ENCODE measurements at places on chromosomes 16 and 17.
A peak's percentile ranks its signal among the peaks of the same experiment; 100 is the strongest.

GRCh38 chr17:19654896-19655295, 6.3 kb downstream of the ALDH3A2 start:
- DNase-seq, result no peak

DNA sequence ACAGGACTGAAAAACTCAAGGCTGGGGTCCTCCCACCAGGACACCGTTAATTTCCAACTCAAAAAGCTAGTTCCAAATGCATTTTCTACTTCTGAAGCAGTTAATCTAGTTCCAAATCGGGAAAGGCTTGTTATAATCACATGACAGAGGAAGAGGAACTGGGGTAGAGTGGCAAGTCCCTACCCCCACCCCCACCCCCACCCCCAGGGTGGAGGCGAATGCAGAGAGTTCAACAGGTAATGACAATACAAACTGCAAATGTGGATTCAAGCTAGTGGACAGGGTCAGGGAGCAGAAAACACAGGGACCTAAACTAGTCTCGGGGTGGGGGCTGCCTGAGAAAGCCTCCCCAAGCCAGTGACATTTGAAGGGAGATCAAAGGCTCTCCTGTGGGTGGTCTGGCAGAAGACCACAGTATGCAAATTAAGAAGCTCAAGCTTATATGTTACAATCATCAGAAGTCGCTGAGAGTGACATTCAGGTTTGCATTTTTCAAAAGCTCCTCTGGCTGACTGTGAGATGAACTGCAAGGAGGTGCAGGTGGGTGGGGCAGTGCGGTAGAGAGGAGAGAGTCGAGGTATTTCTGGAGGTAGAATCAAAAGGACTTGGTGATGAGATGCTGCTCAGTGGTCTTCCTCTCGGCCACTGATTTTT, 56.4 kb upstream of the SLC25A19 start:
- no peak for DNase-seq

- no peak for DNase-seq
Measured at GRCh38 chr17:75829747-75830146, 14.5 kb downstream of the UNC13D start.

GRCh38 chr17:62727916-62728672, 80.0 kb downstream of the MARCHF10 start:
- DNase-seq, result no peak

DNA sequence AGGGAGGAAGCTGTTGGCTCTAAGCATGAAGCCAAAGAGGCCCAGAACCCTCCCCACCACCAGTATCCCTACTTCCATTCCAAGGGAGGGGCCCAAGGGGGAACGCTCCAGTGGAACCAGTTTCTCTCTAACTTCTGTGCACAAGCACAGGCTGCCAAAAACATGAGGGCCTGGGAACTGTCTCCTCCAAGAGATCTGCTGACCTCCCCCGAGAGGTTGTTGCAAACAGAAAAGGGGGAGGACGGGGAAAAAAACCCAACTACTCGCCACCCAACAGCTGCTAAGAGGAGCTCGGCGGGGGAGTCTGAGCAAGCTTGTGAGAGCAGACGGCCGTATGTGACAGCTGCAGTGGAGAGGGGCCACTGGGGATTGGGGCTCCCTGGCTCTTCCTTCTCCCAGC, 15.7 kb upstream of the SLC35B1 start:
- no peak for DNase-seq

GRCh38 chr16:70454222-70455034, at the start of gene FCSK:
TSS of gene FCSK (plus strand) at chr16:70454595. CDS start at chr16:70463191, 8,596 bp downstream.
- peak; percentile 42 for DNase-seq

DNA sequence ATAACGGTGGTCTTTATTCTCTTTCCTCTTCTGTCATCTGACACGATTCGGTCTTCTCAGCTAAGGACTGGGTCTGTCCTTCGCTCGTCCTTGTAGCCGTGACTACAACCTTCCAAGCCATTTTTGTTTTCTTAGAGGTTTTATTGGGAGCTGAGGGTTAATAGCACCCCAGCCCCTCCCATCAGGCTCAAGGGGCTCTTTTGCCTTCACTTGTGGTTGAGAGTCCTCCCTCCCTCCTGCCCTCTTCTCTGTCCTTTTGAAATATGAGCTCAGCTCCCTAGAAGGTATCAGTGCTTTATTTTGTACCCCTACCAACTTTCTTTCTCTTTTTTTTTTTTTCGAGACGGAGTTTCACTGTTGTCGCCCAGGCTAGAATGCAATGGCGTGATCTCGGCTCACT, 24.7 kb downstream of the SOCS3 start:
- no peak for DNase-seq

- peak; percentile 71 for DNase-seq
Measured at GRCh38 chr16:2500918-2501750, 12.6 kb upstream of the ATP6V0C start.

DNA sequence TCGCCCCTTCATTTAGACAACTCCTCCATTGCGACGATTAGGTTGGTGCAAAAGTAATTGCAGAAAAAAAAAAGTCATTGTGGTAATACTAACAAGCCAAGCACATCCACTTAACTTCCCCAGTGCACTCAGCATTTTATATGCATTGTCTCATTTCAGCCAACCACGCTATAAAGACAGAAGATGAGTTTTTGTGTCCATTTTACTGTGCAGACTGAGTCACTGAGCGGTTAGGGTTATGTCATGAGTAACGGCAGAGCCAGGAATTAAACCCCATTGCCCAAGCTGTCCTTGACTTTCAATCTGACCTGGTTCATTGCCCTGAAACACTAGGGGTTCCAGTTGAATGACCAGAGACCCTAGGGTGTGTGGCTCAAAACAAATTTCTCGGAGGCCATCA, 218.7 kb downstream of the XYLT1 start:
- DNase-seq, result no peak

- DNase-seq, result no peak
Measured at GRCh38 chr16:12664164-12664733, 139.4 kb downstream of the CPPED1 start.

GRCh38 chr16:70752426-70752825, 48.5 kb downstream of the VAC14 start:
- DNase-seq, result no peak

GRCh38 chr16:57514791-57515600, 21.4 kb downstream of the CCDC102A start:
- DNase-seq, result no peak

DNA sequence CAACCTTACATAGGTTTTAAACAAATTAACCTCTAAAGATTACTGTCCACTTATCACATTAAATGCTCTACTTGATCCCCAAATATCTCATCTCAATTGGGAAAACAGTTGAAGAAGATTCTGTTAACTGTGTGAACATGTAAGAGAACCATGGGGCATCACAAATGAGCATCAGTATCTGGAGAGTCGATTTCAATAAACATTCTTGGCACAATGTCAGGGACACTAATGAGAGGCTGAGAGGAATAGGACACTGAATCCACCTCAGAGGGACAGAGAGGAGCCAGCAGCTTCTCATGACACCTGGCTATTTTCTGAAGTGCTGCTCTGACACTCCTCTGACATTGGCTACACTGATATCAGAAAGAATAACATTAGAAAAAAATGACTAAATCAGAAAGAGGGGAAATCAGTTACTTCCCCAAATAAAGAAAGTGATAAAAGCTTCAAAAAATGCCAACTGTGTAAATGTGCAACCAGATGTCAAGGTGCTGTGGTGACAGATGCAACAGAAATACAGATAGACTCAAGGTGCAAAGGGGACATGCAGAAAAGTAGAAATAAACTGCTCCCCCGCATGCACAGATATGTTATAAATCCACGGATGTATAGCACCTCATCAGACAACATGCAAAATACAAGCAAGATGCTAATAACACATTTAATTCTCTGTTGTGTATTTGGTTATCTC, 67.4 kb downstream of the SNX11 start:
- DNase-seq, result no peak

DNA sequence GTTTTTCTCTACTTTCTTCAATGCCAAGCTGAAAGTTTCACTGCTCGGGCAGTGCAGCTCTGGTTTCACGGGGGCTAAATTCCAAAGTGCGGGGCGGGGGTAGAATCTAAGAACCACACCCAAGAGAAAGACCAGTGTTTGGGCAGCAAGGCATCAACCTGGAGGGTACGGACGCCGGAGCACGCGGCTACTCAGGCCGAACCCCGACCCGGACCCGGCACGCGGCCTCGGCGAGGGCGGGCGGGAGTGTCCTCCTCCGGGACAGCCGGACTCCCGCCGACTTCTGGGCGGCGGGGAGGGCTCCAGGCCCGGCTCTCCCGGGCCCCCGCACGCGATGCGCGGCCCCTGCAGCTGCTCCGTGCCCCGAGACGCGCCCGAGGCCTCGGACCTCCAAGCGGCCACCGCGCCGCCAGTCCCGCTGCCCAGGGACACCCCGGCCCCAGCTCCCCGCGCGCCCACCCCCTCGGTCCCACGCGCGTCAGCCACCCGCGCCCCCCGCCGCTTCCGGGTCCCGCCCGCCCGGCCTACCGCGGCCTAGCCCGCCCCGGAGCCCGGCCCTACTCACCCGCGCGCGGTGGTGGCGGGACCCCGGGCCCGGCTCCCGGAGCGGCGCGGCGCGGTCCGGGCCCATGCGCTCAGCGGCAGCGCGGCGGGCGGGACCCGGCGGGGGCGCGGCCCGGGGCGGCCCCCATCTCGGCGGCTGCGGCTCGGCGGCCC, 561 bp downstream of the AXIN1 start:
- no peak for DNase-seq

GRCh38 chr17:39132192-39132610, 19.2 kb downstream of the PLXDC1 start:
- peak; percentile 70 for DNase-seq

DNA sequence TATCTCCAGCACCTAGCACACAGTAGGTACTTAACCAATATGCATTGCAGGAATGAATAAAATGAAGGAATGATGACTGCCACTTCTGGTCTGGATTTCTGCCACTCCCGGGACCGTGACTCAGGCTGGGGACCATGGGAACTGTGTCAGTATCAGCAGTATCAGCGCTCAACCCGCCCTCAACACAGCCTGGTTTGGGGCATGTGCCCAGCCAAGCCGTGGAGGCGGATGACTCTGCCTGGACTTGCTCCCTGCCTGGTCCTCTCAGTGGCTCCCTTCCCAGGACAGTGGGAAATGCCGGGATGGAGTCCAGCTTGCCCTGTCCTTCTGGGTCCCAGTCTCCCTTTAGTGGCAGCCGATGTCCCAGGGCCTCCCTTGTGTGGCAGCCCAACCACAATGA, 55.1 kb downstream of the SRCIN1 start:
- peak; percentile 67 for DNase-seq

- DNase-seq, result no peak
Measured at GRCh38 chr16:73464834-73465233, 416.9 kb upstream of the ZFHX3 start.

DNA sequence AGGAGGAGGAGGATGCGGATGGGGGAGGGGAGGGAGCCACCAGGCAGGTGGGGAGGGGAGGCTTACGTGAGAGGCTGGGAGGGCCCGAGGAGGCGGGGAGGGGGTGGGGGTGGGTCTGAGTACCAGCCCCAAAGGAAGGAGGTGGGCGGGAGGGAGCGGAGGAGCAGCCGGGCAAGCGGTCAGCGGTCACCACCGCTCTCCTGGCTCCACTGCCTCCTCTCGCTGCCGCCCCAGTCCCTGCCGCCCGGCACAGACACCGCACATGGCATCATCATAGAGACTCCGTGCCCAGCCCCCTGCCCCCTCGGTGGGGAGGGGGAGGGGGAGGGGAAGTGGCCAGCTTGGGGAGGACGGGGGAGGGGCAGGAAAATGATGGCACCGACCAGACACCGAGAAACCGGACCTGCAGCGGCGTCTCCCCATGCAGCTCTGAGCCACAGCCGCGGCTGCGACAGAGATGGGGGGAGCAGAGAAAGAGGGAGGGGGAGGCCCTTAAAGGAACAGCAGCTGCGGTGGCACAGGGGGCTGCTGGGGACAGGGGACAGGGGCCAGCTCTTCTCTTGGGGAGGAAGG, at the start of gene TLCD3B:
TSS of gene TLCD3B (minus strand) at position 431 of the 573 bp plus-strand sequence. CDS start 744 bp downstream, outside the sequence.
- no peak for DNase-seq

GRCh38 chr17:76327696-76328095, 19.6 kb upstream of the QRICH2 start:
- no peak for DNase-seq

- DNase-seq, result peak; percentile 10
Measured at GRCh38 chr17:28684963-28685362, 23.0 kb downstream of the SUPT6H start.

- DNase-seq, result no peak
Measured at GRCh38 chr16:22117609-22118008, 25.3 kb downstream of the VWA3A start.

GRCh38 chr17:29396066-29396465, 5.9 kb downstream of the TAOK1 start:
- DNase-seq, result no peak

GRCh38 chr17:57678393-57678792, 66.7 kb downstream of the CCDC182 start:
- no peak for DNase-seq

DNA sequence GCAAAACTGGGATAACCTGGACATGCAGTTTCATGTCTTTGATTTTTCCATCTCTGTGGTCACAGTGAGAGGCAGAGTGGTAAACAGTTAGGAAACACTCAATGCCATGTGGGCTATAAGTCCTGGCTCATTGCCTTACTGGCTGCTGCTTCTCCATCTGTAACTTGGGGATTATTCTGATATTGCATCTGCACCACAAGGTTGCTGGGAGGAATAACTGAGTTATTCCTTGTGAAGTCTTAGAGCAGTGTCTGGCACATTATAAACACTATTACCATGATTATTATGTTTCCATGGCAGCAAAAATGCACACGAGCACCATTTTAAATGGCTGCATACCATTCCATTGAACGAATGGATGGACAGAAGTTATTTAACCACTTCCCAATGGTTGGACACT, 111.7 kb upstream of the CDH5 start:
- DNase-seq, result no peak

DNA sequence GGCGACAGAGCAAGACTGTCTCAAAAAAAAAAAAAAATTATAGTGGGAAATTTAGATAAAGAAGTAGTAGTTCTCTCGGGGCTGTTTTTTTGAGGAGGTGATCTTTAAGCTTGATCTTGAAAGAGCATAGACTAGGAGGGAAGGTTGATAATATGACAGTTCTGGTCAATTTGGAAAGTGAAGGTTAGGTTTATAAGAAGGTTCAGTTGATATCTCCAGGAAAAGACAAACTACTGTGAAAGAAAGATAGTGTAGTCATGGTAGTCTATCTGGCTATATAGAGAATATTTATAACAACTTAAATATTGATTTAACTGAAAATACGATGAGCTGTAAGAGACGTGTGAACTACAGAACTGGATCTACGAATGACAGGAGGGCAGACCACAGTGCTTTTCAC, 3.1 kb downstream of the ATF7IP2 start:
- DNase-seq, result no peak

- DNase-seq, result no peak
Measured at GRCh38 chr16:27161398-27161797, 41.9 kb upstream of the KDM8 start.

DNA sequence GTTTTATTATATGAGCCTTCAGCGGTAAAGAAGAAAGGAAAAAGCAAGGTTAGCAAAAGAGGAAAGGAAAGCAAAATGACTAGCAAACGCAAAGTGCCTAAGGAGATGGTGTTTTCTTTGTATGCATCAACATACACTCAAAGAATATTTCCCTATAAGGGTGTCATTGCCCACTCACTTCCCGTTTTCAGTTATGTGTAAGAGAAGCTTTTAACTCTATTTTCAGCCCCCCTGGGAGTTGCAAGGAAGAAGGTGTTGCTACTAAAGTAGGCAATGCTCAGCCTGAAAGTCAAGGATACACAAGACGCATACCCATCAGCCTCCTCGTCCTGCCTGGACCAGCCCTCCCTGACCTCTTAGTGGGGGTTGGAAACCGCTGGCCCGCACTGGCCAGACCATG, 267.7 kb upstream of the ZFHX3 start:
- no peak for DNase-seq

GRCh38 chr17:3685174-3685573, 10.8 kb downstream of the P2RX5 start:
- DNase-seq, result no peak
